H9 (cell line): ENCODE measurements at places on chromosomes 13 and 19. TPM values are rescaled to one million over a fixed set of nuclear protein-coding genes. Genes with fewer than 3 reads are reported as not detected.
A peak's percentile ranks its signal among the peaks of the same experiment; 100 is the strongest.

- peaks cover 14% of the 10 kb centered on the region for H3K36me3 ChIP-seq
- no peaks in the 10 kb centered on the region; the same call in 1 of the 2 replicates for H3K27me3 ChIP-seq
- no peaks in the 10 kb centered on the region for H3K4me1 ChIP-seq
- H3K27ac ChIP-seq = no peak overlapping the region
- peak overlapping the region; percentile 63 for H3K4me3 ChIP-seq
Measured at GRCh38 chr19:45607071-45608029, 5.3 kb upstream of the GPR4 start.

DNA sequence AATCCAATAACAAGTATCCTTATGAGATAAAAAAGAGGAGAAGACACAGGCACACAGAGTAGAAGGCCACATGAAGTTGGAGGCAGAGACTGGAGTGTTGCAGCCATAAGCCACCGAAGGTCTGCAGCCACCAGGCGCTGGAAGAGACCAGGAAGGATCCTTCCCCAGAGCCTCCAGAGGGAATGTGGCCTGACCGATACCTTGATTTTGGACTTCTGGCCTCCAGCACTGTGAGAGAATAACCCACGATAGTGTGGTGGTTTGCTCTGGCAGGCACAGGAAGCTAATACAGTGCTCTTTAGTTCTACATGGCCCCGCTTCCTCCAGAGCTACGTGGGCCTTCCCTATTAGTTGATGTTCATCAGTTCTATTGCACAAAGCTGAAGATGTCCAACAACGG lies 15.3 kb upstream of the SULT2A1 start:
- no peak overlapping the region for H3K27ac ChIP-seq
- H3K4me3 ChIP-seq = no peak overlapping the region
- no peaks in the 10 kb centered on the region for H3K36me3 ChIP-seq
- DNase-seq = no peak

- H3K27ac ChIP-seq = no peak overlapping the region
- H3K4me1 ChIP-seq = no peaks in the 10 kb centered on the region
- DNase-seq = peak; percentile 28
- peaks cover 6% of the 10 kb centered on the region; the same call in 1 of the 3 replicates for H3K36me3 ChIP-seq
- H3K27me3 ChIP-seq = no peaks in the 10 kb centered on the region
Measured at GRCh38 chr13:93976528-93976927, 503.0 kb downstream of the DCT start.

- H3K27ac ChIP-seq = no peak overlapping the region
- H3K4me3 ChIP-seq = no peak overlapping the region
- H3K36me3 ChIP-seq = no peaks in the 10 kb centered on the region
- no peak for DNase-seq
- no peaks in the 10 kb centered on the region for H3K27me3 ChIP-seq
- no peaks in the 10 kb centered on the region for H3K4me1 ChIP-seq
Measured at GRCh38 chr13:97020689-97021240, 26.5 kb upstream of the OXGR1 start.

MISP3 gene
- total RNA-seq = 0.26 and 0.72 TPM in 2 replicates

- no peaks in the 10 kb centered on the region for H3K36me3 ChIP-seq
- no peak overlapping the region for H3K4me3 ChIP-seq
- H3K27me3 ChIP-seq = no peaks in the 10 kb centered on the region
- DNase-seq = no peak
- no peak overlapping the region for H3K27ac ChIP-seq
- H3K4me1 ChIP-seq = peaks cover 6% of the 10 kb centered on the region
Measured at GRCh38 chr13:42255886-42256285, 16.1 kb upstream of the AKAP11 start.

APOE gene
- total RNA-seq = 530 and 547 TPM in 2 replicates

DNA sequence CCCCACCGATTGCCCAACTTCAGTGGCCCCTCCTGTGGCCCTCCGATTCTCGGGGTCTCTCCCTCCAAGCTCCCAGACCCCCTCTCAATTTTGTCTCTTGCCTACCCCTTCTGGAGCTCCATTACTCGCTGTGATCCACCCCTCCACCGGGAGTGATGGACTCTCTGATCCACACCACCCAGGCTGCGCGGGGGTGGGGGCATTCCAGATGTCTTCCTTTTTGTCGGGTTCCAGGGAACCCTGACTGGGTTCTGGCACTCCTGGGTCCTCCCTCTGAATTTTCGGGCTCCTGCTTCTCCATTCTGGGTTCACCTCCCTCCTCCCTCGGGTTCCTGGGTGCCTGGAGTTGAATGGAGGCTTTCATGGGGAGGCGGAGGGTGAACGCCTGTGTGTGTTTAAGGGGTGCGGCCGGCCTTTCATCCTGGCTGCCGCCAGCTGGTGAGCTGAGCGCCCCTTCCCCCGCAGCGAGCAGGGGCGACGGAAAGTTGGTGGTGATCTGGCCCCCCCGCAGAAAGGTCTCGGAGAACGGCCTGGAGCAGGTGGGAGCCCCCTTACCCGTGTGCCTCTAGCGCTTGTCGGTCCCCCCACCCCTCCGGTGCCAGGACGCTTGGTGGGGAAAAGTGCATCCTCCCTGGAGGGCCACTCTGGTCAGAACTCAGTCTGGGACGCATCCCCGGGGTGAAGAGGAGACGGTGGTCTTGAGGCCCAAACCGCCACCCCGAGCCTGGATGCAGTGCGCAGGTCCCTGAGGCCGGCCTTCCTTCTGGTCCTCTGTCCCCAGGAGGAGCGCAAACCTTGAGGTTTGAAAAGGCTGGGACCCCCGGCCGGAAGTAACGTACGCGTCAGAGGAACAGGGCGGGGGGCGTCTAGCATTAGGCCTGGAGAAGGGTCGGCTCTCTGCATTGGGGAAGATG lies 1.6 kb downstream of the MISP3 start:
- H3K27ac ChIP-seq = no peak overlapping the region
- H3K4me1 ChIP-seq = no peaks in the 10 kb centered on the region
- H3K4me3 ChIP-seq = peak overlapping the region; percentile 86
- H3K36me3 ChIP-seq = no peaks in the 10 kb centered on the region
- H3K27me3 ChIP-seq = peaks cover 14% of the 10 kb centered on the region; the same call in 1 of the 2 replicates

GRCh38 chr13:49977992-49978391 lies 18.9 kb upstream of the TRIM13 start:
- no peak overlapping the region for H3K27ac ChIP-seq
- H3K36me3 ChIP-seq = no peaks in the 10 kb centered on the region
- no peaks in the 10 kb centered on the region for H3K4me1 ChIP-seq
- no peak overlapping the region for H3K4me3 ChIP-seq

MCF2L gene
- 17.0 and 18.5 TPM in 2 replicates for total RNA-seq

GRCh38 chr13:30863231-30863630 lies 42.8 kb upstream of the MEDAG start:
- H3K27me3 ChIP-seq = peaks cover 8% of the 10 kb centered on the region; the same call in 1 of the 2 replicates
- H3K4me3 ChIP-seq = peak overlapping the region; percentile 62
- no peaks in the 10 kb centered on the region for H3K36me3 ChIP-seq
- H3K27ac ChIP-seq = peak overlapping the region; percentile 84
- peaks cover 14% of the 10 kb centered on the region; the same call in 1 of the 2 replicates for H3K4me1 ChIP-seq
- DNase-seq = peak; percentile 91

- DNase-seq = no peak
- H3K36me3 ChIP-seq = no peaks in the 10 kb centered on the region
- no peak overlapping the region for H3K4me3 ChIP-seq
Measured at GRCh38 chr13:22090106-22090505, 419.2 kb downstream of the FGF9 start.
